Activated T-helper 1 cell treated with anti-CD3 and anti-CD28 coated beads, Interleukin-2, amount 50 U/mL, for 16 hours (primary cell): ENCODE measurements at places on chromosomes 4 and X.

DNA sequence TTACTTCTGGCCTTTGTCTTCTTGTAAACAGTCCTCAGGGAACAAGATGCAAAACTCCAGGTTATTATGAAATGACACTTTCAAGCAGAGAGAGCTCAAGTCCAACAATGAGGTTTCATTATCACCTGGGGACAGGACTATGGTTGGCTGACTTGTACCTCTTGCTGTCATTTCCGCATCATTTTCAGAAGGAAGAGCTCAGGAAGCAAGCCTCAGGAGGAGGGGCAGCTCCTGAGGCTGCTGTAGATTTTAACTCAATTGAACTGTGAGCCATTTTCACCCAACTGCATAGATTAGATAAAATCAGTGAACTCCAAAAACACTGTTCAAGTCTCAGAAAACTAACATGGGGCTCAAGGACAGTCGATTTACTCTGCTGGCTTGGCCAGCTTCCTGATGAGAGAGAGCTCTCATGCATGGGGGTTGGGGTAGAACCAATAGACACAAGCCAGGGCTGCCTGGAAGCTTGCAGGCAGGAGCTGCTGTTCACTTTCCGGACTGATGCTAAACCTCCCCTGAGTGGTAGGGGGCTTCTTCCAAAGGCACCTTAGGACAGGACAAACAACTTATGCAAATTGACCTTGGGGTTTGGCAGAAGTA lies 23.6 kb downstream of the TMEM255A start:
- no peak for DNase-seq

GRCh38 chr4:150583287-150584110 lies 1.5 kb downstream of the MAB21L2 start:
- no peak for DNase-seq

- DNase-seq, result no peak
Observed at GRCh38 chr4:182179105-182179504, 64.1 kb upstream of the TENM3 start.

DNA sequence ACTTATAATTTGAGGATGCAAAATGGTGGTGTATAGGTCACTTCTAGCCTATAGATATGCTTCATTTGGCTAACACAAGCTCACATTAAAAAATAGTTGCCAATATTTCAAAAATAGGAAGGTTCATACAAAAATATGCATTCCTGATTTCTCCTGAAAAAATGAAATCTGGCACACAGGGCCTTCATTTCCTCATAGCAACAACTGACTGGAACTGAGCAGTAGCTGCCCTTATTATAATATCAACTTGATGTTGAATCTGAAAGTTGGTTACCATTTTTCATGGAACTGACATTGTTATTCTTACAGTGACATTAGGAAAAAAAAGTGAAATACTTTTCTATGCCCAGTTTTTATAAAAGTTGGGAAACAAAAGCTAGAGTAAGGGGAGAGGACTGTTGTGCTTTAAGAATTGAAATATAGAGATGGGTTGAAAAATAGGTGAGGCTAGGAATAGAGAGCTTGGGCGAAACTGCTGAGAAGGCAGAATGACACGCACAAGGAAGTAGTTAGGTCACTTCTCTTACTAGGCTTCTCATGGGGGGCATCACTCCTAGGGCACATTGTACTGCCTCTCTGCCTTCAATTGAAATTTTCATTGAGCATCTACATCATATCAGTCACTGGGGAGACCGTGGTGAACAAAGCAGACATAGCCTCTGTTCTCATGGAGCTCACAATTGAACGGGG lies 43.1 kb upstream of the C1GALT1C1 start:
- no peak for DNase-seq

DNA sequence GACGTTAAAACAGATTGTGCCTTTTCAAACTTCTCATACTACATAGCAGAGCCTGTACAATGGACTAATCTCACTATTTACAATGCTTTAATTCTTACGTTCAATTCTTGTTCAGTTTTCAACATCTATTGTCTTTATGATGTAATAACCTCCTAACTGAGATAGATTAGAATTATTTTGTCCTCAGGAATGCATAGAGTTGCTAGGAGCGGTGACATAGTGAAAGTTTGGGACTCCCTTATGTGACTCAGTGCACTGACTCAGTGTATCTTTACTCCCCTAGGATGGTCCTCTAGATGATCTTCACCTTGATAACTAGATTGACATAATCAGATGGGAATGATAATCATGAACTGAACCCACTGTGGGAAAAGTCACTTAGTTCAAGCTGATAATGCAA lies 151.5 kb downstream of the VEGFC start:
- no peak for DNase-seq

DNA sequence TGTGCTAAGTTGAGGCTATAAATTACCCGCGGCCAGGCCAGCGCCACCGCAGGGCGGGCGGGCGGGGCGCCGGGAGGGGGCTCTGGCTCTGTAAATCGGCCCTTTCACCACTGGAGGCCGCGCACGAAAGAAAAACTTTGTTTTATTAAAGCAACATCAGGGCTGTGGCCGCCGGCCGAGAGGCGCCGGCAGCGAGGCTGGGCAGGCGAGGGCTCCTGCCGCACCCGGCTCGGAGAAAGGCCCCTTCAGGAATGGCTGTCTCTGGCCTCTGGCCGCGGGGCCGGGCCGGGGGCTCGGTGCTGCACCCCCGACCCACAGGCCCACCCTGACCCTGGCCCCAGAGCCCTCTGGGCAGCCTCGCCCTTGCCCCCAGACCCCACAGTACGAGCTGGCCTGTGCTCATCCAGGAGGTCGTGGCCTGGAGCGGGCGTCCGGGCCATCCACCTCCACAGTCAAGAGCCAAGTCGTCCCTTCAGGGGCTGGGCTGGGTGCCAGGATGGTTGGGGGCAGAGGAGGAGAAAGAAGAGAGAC lies 29.5 kb upstream of the FGFR3 start:
- DNase-seq, result no peak

DNA sequence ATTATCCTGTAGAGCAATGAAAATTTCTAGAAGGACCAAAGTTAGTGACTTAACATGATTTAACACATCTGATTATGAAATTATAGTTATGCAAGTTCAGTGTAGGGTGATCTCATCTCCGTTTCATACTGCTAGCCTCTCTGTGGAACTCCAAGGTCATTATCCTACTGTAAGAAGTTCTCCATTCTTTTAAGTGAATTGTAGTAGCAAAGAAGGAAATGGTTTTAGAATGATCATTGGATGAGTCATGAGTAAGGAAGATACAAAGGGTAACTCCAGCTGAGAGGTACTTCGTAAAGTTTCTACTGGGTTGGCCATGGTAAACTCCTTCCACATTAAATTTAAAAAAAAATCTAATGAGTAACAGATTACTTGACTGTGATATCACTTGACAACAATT lies 215.0 kb upstream of the GIMD1 start:
- DNase-seq, result no peak

DNA sequence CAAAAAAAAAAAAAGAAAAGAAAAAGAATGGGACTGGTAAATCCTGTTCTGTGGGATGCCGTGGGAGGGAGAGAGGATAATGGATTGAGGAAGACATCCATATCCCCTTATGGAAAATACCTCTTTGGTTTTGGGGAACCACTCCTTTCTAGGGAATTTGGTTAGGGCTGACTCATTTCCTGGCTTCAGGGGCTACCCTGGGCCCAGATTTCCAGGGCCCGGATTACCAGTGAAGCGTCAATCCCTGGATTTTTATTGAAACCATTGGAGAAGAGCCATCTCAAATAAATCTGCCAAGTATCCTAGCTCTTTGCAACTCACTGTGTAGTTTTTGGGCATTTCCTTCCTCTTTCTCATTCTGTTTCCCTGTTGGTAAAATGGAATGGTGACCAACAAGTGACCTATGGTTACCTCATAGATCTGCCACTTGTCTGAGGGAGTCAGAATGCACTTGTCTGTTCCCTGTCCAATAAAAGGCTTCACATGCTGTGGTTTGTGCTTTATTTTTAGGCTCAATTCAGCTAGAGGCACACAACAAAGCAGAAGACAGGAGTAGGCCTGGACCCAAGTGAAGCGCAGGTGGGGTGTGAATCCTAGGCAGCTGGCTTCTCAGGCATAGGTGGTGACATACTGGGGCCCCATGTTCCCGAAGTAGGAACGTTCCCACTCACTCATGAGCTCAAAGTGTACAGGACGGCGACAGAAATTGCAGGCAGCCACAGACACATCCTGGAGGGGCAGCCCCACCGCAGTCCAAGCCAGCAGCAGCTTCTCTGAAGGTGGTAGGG lies 8.6 kb downstream of the APEX2 start:
- DNase-seq, result no peak

GRCh38 chr4:72314869-72315268 lies 254.2 kb downstream of the ADAMTS3 start:
- DNase-seq, result no peak

DNA sequence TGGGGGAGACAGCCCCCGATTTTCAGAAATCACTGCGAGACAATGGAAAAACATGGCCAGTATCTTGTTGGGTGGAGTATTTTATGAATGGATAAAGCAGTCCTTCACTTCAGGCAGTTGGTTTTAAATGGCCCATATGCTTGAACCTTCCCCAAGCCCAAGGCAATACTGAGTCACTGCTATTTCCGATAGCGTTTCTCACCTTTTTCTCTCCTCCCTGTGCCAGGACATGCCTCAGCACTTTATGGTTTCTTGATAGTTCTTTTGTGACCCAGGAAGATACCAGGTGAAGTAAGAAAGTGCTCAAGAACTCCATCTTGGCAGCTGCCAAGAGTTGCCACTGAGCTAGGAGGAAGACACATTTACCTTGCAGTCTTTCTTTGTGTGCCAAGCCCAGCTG lies 26.8 kb upstream of the ESX1 start:
- no peak for DNase-seq

- no peak for DNase-seq
Observed at GRCh38 chr4:145815027-145815612, 123.5 kb downstream of the ZNF827 start.

GRCh38 chr4:173746424-173746823 lies 216.4 kb upstream of the HAND2 start:
- DNase-seq, result no peak

DNA sequence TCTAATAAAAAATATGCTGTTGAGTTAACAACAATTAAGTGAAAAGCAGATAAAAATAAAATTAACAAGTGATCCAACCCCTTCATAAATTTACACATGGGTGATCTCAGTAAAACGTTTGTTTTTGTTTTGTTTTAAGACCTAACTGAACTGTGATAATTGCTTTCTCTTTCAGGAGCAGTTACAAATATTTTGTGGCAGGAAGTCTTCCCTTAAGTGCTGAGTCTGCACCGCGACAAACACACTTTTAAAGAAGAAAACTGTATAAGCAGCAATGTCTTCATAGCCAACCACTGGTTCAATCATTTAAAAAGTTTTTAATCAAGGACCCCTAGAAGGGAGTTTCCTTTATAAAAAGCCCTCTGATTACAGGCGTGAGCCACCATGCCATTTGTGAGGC lies 53.7 kb upstream of the NFKB1 start:
- DNase-seq, result no peak

- no peak for DNase-seq
Observed at GRCh38 chrX:154712781-154713740, 37.8 kb downstream of the GAB3 start.

DNA sequence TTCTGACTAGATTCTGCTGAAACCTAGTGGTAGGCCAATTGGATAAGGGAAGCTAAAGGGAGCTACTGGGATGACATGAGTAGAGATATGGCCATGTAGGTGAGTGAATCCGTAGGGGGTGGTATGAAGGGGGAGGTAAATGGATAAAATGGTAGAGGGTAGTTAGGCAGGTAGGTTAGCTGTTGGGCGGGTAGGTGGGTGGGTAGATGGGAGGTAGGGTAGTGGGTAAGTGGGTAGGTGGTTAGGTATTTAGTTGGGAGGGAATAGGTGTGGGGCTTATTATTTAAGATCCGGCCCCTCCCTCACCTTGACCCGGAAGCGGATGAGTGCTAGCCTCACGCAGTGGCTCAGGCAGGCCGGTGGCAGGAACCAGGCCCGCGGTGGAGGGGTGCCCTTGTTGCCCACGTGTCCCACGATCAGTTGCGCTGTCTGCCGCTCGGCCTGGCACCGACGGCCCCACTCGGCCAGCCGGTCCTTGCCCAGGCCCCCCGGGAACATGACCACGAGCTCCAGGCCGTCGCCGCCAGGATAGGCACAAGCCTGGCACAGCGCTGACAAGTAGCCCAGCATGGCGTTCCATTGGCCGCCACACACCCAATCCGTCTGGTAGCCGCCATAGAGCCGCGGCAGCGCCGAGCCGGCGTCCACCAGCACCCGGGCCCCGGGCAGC lies 725 bp downstream of the FAM120C start:
- DNase-seq, result peak; percentile 37

DNA sequence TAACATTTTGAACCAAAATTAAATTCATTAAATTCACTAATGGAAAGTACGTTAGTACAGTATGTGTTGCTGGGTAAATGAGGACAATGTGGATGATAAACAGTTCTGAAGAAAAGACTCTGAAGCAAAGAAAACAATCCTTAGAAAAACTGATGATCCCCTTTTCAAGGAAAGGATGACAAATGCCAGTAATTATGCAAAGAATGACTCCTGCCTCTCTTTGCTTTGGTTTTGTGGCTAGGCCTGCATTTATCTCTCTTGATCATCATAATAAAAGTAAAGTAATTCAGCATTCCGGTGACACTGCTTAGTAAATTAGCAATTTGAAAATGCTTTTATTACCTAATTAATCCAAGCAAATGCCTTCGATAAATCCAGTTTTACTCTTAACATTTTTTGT lies 652.2 kb upstream of the DIPK2B start:
- DNase-seq, result no peak

DNA sequence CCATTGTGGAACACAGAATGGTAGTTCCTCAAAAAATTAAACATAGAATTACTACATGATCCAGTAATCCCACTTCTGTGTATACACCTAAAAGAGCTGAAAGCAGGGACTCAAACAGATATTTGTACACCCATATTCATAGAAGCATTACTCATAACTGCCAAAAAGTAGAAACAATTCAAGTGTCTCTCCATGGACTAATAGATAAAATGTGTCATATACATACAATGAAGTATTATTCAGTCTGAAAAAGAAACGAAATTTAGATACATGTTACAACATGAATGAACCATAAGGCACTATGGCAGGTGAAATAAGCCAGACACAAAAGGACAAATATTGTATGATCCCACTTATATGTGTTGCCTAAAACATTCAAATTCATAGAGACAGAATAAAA lies 145.1 kb downstream of the ANTXR2 start:
- no peak for DNase-seq

- DNase-seq, result no peak
Observed at GRCh38 chr4:7398788-7399439, 35.8 kb downstream of the PSAPL1 start.

DNA sequence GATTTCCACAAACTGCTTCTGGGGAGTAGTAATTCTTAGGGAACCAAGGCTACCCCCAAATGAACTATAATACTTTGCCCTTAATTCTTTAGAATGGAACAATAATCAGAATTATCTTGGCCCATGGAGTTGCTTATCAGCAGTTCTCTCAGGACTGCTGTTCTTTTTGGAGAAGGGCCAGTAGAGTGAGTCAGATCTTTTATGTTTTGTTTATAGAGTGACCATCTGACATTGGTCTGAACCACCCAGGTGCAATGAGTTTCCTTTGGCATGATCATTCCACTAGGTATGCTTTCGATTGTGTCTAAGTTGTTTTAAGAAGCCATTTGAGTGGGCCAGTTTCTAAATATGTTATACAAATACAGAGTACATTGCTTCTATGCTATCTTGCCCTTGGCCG lies 31.8 kb downstream of the PRRG1 start:
- DNase-seq, result no peak

- no peak for DNase-seq
Observed at GRCh38 chrX:23327104-23327503, 7.5 kb upstream of the PTCHD1 start.

- DNase-seq, result no peak
Observed at GRCh38 chrX:13377550-13377934, 57.7 kb upstream of the ATXN3L start.

- DNase-seq, result no peak
Observed at GRCh38 chr4:186827534-186827897, 103.9 kb upstream of the FAT1 start.

GRCh38 chrX:119228512-119229252 lies 7.4 kb upstream of the PGRMC1 start:
- DNase-seq, result no peak
